Activated CD4-positive, alpha-beta memory T cell treated with anti-CD3 and anti-CD28 coated beads for 36 hours (primary cell): ENCODE measurements at places on chromosomes 7 and 10. TPM values are rescaled to one million over a fixed set of nuclear protein-coding genes. Genes with fewer than 3 reads are reported as not detected.

NUTM2E gene
- total RNA-seq: not detected

TEX47 gene
- total RNA-seq: not detected

- peak; percentile 16 for DNase-seq
These were observed 868 bp downstream of the RFC2 start for GRCh38 chr7:74253331-74253730.

- no peak for DNase-seq
These were observed 112.4 kb upstream of the EEPD1 start for GRCh38 chr7:36040679-36041078.

DNA sequence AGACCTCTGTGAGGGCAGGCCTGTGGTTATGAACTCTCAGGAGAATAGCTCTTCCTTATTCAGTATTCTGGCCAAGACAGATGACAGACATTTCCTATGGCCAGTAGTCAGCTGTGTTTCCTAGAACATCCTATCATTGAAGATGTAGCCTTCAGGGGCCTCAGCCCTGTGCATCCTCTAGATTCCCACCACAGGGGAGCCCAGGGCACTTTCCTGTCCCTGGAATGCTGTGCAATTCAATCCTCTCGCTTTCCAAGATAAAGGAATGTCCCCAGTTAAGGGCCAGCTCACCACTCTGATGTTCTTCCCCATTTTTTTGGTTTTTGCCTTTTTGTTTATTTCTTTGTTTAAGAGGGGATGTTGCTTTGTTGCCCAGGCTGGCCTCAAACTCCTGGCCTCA is 578.8 kb upstream of the C7orf33 start:
- no peak for DNase-seq
